ENCODE measurements at places on chromosomes 4 and X. TPM values are rescaled to one million over a fixed set of nuclear protein-coding genes. Genes with fewer than 3 reads are reported as not detected.

- no peak overlapping the region for H3K4me3 ChIP-seq
- DNase-seq, result no peak
- no peaks in the 10 kb centered on the region for H3K4me1 ChIP-seq
Measured at GRCh38 chr4:85889314-85889713, 414.4 kb downstream of the ARHGAP24 start.

GRCh38 chr4:94913316-94913715, 155.6 kb downstream of the BMPR1B start:
- H3K36me3 ChIP-seq, result peaks cover 2% of the 10 kb centered on the region
- no peak overlapping the region for H3K4me3 ChIP-seq
- no peak for DNase-seq
- peaks cover 15% of the 10 kb centered on the region for H3K4me1 ChIP-seq
- no peak overlapping the region for H3K27ac ChIP-seq

DNA sequence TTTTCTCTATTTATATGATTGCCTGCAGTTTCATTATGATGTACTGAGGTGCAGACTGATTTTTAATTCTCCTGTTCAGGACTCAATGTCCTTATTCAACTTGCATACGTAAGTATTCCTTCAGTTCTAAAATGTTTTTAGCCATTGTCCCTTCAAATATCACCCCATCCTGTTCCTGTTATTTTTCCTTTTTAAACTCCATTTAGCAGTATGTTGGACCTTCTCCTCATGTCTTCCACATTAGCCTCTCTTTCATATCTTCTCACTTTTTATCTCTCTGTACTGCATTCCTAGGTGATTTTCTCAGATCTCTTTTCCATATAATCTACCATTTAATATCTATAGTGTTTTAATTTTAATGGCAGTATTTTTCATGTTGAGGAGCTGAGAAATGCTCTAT, 317.7 kb downstream of the NR3C2 start:
- H3K27ac ChIP-seq, result no peak overlapping the region
- no peaks in the 10 kb centered on the region for H3K27me3 ChIP-seq
- no peaks in the 10 kb centered on the region for H3K4me1 ChIP-seq
- H3K36me3 ChIP-seq, result peaks cover 47% of the 10 kb centered on the region
- H3K4me3 ChIP-seq, result no peak overlapping the region
- DNase-seq, result no peak

DNA sequence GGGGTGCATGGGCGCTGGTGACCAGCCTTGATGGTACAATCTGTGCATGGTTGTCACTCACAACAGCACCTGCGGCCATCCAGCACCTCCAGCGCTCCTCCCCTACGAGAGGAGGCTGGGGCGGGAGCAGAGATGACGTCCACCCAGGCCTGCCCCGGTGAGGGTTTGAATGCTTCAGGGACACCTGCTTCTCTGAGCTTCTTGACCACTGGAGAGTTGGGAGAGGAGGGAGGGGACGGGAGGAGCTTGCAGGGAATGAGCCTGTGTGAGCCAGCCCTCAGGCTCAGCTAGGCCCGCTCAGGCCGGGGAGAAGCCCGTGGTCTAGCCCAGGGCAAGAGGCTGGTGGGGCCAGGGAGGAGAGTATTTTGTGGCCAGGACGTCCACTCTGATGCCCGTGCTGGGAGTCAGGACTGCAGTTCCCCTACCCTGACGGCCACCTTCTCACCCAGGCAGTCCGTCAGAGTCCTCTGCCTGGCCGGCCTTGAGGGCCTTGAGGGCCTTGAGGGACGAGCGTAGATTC, 59.2 kb downstream of the CPZ start:
- H3K4me1 ChIP-seq, result no peaks in the 10 kb centered on the region
- DNase-seq, result no peak
- H3K4me3 ChIP-seq, result no peak overlapping the region
- H3K36me3 ChIP-seq, result no peaks in the 10 kb centered on the region
- H3K27ac ChIP-seq, result no peak overlapping the region
- no peaks in the 10 kb centered on the region for H3K27me3 ChIP-seq

RIPPLY1 gene
- total RNA-seq, result not detected

GRCh38 chr4:55491486-55491885, 55.2 kb downstream of the CLOCK start:
- H3K27ac ChIP-seq, result no peak overlapping the region
- no peaks in the 10 kb centered on the region for H3K27me3 ChIP-seq
- peaks cover 9% of the 10 kb centered on the region for H3K4me1 ChIP-seq
- peaks cover 13% of the 10 kb centered on the region for H3K36me3 ChIP-seq
- H3K4me3 ChIP-seq, result no peak overlapping the region

DNA sequence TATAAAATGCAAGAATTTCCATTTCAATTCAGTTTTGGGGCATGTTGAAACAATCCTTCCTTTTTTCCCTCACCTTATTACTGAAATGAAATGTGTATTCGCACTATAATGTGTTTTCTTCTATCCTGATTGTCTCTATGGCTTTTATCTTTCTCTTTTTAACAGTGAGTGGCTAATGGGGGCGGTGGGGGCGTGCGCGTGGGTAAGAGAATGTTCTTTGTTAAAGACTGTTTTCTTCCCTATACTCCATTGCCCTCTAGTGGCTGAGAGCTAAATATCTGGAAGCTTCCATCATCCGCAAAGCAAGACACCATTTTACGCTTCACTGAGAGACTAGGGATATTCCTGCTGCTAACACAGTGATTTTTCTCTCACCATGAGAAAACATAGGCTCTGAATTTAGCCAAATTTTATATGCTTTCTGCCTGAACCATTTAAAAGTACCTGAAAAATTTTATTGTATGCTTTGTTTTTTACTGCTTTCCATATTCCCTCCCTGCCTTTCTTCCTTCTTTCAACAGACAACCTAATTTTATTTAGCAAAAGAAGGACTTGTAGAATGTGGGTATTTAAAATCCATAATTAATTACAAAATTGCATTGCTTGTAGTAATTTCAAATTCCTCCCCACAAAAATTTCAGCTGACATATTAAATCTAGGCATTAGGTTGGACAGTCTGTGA, 194.0 kb downstream of the GASK1B start:
- peaks cover 4% of the 10 kb centered on the region for H3K27me3 ChIP-seq
- peaks cover 3% of the 10 kb centered on the region for H3K4me1 ChIP-seq
- no peaks in the 10 kb centered on the region for H3K36me3 ChIP-seq
- H3K4me3 ChIP-seq, result no peak overlapping the region
- no peak overlapping the region for H3K27ac ChIP-seq

DNA sequence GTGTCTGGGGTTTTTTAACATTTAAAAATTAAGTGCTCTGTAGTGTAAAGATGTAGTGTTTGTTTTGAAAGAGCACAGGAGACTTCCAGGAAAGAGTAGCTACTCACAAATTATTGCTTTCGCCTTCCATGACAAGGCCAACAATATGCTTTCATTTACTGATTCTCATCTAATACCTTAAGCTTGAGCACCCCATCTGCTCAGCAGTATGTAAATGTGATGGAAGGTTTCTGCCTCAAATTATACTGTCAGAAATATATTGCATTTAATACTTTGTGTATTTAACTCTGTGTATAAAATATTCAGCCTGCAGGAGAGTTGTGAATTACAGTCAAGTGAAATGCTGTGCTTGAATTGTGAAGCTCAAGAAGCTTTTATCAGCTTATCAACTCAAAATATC, 296.3 kb upstream of the ATOH1 start:
- no peaks in the 10 kb centered on the region for H3K4me1 ChIP-seq
- no peaks in the 10 kb centered on the region for H3K36me3 ChIP-seq
- no peak overlapping the region for H3K4me3 ChIP-seq
- no peaks in the 10 kb centered on the region for H3K27me3 ChIP-seq
- no peak for DNase-seq

- peaks cover 10% of the 10 kb centered on the region for H3K4me1 ChIP-seq
- DNase-seq, result no peak
- no peak overlapping the region for H3K27ac ChIP-seq
- no peak overlapping the region for H3K4me3 ChIP-seq
- H3K36me3 ChIP-seq, result no peaks in the 10 kb centered on the region
- no peaks in the 10 kb centered on the region for H3K27me3 ChIP-seq
Measured at GRCh38 chr4:1539859-1540600, 133.8 kb upstream of the NKX1-1 start.

STBD1 gene
- 0.63 TPM for total RNA-seq

OSTC gene
- 74.3 TPM for total RNA-seq

MTHFD2L gene
- 5.4 TPM for total RNA-seq

GRCh38 chrX:16633754-16634153, 16.2 kb upstream of the S100G start:
- no peak for DNase-seq
- no peaks in the 10 kb centered on the region for H3K36me3 ChIP-seq
- H3K27ac ChIP-seq, result no peak overlapping the region
- no peak overlapping the region for H3K4me3 ChIP-seq
- no peaks in the 10 kb centered on the region for H3K27me3 ChIP-seq

DNA sequence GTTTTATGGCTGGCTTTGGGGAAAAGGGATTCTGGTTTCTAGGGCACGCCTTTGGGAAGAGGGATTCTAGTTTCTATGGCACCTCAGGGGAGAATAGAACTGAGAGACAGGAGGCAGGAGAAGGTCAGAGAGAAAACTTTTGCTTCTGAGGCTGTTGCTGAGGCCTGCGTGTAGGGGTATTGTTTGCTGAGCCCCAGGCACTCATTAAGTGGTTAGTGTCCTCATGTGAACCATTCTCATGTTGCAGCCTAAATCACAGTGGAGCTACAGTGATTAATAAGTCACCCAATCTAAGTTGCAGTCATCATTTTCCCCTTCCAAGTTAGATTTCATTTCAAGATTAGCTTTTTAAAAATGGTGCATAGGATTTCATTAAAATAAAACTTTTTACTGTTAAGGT, 29.0 kb downstream of the VCX3A start:
- H3K4me3 ChIP-seq, result no peak overlapping the region
- H3K27me3 ChIP-seq, result no peaks in the 10 kb centered on the region
- H3K36me3 ChIP-seq, result no peaks in the 10 kb centered on the region
- no peak overlapping the region for H3K27ac ChIP-seq
- H3K4me1 ChIP-seq, result no peaks in the 10 kb centered on the region
- DNase-seq, result no peak

DNA sequence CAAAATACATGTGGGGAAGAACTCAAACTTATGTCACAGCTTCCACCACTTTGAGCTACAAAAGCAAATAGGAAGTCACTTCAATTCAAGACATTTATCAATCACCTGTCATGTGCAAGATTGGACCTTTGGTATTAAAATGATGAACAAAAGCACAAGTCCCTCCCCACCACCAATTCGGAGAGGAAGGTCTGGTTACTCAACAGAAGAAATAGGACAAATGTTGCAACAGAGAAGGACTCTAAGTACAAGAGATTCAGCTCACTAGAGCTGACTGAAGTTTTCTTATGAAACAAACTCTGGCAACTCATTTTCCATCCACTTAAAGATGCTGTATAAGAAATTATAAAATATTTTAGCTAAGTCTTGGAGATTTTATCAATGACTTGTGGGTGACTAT, 16.0 kb upstream of the MMRN1 start:
- no peak for DNase-seq
- no peak overlapping the region for H3K27ac ChIP-seq
- no peaks in the 10 kb centered on the region for H3K36me3 ChIP-seq
- peaks cover 6% of the 10 kb centered on the region for H3K27me3 ChIP-seq

XKRX gene
- 0.48 TPM for total RNA-seq

DNA sequence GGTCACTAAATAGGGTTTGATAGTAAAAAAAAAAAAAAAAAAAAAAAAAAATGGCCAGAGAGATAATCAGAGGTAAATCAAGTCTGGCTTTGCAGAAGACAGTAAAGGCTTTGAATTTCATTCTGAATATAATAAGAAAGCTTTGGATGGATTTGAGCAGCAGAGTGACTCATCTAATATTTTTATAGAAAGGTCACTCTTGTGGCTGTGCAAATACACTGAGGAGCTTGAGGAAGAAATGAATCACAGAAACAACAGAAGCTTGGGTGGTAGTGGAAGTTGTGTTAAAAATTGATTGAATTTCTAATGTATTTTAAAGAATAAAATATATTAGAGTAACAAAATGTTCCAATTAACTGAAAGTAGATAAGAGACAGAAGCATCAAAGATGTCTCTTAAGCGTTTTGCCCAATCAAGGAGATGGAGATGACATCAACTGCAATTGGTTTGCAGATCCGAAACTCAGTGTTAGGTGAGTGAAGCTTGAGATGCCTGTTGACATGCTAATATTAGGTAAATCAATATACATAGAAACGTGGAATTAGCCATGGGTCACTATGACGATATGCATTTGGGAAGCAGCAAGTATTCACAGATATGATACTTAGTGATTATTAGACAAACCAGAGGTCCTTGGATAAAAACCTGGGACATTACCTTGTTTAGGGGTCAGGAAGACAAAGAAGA, 280.5 kb downstream of the GPM6A start:
- H3K4me3 ChIP-seq, result no peak overlapping the region
- no peak overlapping the region for H3K27ac ChIP-seq
- H3K36me3 ChIP-seq, result no peaks in the 10 kb centered on the region
- H3K4me1 ChIP-seq, result no peaks in the 10 kb centered on the region
- DNase-seq, result no peak

CXCL3 gene
- total RNA-seq, result not detected

DNA sequence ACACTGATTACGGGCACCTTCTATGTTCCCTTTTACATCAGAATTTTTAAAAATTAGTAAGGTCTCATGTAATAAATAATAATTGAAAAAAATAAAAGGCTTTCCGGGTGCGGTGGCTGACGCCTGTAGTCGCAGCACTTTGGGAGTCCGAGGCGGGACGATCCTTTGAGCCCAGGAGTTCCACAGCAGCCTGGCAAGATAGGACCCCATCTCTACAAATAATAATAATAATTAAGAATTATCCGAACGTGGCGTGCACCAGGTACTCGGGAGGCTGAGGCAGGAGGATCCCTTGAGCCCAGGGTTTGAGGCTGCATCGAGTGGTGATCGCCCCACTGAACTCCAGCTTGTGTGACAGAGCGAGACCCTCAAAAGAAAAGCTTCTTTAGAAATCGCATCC, 771 bp upstream of the LAMTOR3 start:
- no peak overlapping the region for H3K27ac ChIP-seq
- H3K36me3 ChIP-seq, result peaks cover 4% of the 10 kb centered on the region
- peak overlapping the region; percentile 98 for H3K4me3 ChIP-seq
- DNase-seq, result no peak
- H3K27me3 ChIP-seq, result no peaks in the 10 kb centered on the region

DNA sequence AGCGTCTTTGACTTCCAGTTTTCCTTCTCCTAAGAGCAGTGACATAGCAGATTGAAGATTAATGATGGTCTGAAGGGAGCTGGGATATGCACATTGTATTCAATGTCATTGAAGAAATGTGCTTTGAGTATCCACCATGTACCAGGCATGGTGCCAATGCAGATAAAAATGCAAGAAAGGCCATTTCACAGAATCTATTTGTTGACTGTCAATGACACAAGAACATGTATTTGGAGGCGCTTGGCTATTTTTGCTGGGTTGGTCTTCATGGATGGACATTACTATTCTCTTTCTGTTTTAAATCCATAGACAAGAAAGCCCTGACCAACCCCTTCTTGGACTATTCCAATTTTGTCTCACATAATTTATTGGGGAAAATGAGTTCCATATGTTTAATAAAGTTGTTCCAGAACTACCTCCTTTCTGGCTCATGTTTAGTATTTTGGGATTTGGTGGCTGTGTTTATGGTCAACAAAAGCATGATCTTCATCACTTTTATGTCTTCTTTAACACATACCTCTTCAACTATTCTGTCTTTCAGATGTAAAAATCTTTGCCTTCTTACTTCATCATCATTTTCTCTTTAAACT, 174.5 kb downstream of the CPE start:
- no peaks in the 10 kb centered on the region for H3K36me3 ChIP-seq
- H3K4me1 ChIP-seq, result peaks cover 2% of the 10 kb centered on the region
- DNase-seq, result no peak
- no peak overlapping the region for H3K4me3 ChIP-seq
- no peaks in the 10 kb centered on the region for H3K27me3 ChIP-seq

XK gene
- not detected for total RNA-seq
